ENCODE measurements at places on chromosomes 7 and 10.

GRCh38 chr10:129416155-129416554 lies 50.9 kb upstream of the MGMT start:
- DNase-seq: no peak

- no peak for DNase-seq
Observed at GRCh38 chr10:15140698-15141097, 27.8 kb downstream of the NMT2 start.

DNA sequence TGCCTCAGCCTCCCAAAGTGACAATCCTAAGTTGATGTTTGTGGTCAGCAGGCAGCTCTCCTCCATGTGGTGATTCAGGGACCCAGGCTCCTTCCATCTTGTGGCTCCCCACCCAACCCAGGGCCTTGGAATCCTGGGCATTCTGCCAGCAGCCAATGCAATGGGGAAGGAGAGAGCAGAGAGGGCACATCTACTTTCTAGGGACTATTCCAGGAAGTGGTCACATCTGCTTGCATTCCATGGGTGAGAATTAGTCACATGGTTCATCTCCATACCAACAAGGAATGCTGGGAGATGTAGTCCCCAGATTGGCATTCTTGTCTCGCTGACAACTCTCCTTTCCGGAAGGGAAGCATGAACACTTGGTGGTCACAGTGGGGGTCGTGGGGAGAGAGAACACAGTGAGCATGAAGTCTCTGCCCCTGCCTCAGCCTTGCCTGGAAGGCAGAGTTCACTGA lies 9.9 kb upstream of the SRRM3 start:
- DNase-seq: no peak

GRCh38 chr10:35959252-35959651 lies 317.2 kb upstream of the FZD8 start:
- no peak for DNase-seq

DNA sequence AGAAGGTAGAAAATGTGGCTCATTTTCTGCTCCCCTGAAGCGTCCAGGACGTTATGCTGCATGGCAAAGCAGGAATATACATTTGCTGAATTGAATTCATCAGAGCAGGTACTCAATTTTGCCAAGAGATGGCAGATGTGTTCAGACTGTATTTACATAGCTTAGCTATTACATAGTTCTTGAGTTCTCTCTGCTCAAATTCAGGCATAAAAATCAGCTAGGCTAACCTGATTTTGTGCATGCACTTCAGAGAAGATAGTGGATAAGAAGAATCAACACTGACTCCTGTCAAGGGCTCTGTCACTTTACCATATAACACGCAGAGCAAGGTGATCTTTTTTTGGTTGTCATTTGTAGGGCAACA lies 209.2 kb upstream of the FAM3C start:
- DNase-seq: no peak

DNA sequence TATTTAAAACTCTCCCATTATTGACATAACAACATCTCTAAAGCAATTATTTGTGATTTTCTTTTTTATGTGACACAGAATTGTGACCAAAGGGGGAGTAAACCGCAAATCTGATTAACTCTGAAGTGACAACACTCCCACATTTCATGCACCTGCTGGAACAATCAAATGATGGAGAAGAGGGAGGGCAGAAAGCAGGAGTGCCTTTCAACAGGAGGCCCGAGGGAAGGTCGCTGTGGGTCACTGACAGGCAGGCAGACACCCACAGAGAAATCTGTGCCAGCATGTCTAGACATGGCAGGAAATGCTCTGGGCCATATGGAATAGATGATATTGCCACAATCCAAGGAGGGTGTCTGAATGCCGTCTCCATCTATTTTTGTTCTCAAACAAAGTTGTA lies 247.3 kb downstream of the DOCK4 start:
- DNase-seq: no peak

DNA sequence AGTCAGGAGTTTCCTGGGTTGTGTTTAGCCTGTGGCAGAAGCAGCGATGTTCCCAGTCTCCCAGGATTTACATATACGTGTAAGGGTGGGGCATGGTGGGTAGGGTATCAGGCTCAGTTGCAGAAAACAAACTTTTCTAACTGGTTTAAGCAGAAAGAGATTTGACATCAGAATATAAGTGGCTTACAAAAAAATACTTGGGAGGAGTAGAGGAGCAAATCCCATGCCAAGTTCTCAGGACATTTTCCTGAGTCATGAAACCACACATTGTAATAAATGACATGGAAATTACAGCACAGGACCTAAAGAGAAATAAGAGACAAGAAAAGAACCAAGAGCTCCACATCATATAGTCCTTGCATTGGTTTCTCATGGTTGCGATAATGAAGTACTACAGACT lies 26.2 kb upstream of the FRMD4A start:
- no peak for DNase-seq

DNA sequence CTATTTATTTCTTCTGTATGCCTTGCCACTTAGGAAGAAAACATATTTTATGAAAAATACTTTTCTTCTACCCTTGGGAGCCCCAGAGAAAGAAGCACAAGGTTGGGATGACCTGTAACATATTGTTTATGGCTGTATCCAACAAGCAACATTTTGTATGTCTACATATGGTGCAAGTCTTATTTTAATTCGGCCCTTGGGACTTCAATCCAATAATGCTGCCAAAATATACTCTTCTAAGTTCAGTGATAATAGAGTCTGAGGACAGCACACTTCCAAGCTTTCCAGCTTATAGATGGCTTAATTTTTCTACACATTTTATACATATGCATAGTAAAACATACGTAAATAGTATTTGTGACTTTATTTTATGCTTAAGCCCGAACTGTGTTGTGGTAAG lies 318.5 kb upstream of the SEMA3A start:
- no peak for DNase-seq

DNA sequence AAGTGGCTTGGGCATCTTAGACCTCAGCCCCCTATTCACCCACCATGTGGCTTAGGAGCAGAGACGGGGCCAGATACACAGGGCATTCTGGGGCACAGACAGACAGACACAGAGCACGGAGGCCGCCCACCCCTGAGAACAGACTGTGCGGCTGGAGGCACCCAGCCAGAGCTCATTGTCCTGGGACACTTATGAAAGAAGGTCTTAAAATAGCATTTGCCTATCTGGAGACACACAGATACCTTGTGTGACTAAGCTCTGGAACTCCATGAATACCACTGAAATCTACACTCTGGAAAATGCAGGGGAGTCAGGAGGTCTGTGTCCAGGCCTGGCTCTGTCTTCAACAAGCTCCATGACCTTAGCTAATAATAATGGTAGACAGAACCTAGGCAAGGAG lies 41.4 kb upstream of the ADO start:
- DNase-seq: no peak

- no peak for DNase-seq
Observed at GRCh38 chr7:108290459-108291151, 160.4 kb upstream of the LAMB4 start.

Measured in erythroblast (primary cell).